ENCODE measurements at places on chromosomes 3 and 15.

DNA sequence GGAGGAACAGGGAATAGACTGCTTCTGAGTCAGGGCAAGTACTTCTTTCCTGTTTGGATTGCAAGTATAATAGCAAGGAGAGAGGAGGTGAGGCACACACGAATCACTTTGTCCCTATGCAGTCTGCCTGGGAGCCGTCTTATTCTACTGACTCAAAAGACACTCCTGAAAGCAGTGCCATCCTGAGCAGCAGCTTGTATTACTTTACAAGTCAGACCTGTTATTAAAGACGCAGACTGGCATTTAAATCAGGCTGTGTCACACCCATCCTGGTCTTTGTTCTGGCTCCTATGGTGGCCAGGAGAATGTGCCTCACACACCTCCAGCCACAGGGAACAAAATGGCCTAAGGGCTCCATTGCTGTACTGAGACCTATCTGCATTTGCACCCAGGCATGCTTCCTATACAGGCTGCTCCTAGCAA is 17.9 kb upstream of the SQOR start:
- peak; percentile 30 for DNase-seq

DNA sequence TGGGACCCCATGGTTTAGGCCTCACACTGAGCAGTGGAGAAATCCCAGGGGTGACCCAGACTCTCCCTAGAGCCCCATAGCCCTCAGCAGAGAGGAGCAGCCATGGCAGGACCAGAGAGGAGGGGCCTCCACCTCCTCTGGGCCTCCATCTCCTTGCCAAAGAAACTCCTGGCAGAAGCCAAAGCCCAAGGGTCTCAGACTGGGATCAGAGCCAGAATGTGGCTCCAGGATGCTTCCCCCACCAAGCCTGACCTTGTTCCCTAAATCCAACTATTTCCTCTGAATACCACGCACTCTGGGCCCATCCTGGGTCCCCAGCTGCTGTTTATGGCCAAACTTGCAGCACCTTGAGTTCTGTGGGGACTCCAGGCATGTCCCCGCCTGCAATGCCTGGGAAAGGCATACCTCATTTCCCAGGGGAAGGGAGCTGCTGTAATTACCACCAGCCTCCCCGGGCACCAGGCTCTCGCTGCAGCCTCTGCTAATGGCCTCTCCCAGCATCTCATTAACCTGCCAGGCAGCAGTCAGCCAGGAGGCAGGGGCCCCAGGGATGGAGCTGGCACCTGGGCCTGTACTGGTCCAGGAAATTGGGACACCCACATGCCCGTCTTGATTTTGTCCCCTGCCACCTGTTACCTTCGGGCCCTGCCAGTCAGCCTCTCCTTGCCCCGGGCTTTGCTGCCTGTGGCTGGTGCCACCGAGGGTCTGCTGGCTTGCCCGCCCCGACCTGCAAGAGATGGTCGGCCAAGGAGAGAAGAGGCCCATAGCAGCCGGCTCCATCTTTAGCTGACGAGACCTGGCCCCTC is 4.6 kb downstream of the CCDC9B start:
- DNase-seq: no peak

DNA sequence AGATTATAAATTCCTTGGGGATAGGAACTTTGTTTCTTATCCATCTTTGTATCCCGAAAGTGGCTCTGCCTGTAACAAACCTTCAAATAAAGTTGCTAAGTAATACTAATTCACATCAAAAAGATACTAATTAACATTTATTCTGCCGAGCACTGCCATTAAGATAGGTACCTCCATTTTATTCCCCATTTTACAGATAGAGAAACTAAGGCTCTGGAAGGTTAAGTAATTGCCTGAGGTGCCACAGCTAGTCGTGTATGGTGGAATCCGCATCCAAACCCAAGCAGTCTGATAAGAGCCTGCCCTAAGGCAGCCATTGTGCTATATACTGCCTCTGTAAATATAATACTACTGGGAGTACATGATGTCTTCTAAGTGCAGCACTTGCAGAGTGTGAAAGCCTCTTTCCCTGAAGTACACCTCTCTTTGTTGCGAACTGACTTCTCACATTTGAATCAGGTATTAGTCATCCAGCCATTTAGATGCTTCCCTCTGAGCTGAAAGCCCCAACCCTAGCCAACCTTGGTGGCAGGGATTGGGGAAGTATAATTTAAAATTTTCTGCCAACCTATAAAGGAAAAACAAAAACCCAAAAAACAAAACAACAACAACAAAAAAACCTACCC is 78.5 kb upstream of the CHD2 start:
- no peak for DNase-seq

DNA sequence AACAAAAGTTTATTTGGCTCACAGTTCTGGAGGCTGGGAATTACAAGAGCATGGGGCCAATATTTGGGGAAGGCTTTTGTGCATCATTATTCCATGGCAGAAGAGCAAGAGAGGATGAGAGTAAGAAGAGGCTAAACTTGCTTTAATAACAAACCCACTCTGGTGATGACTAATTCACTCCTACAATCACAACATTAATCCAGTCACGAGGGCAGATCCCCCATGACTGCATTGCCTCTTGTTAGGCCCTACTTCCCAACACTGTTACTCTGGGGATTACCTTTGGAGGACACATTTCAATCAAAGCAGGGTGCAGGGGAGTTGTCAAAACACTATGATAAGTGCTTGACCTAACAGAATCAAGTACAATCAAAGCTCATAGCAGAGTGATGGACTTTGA is 181.7 kb downstream of the BBX start:
- no peak for DNase-seq

GRCh38 chr3:9108876-9109567 is 140.4 kb downstream of the SRGAP3 start:
- DNase-seq: no peak

DNA sequence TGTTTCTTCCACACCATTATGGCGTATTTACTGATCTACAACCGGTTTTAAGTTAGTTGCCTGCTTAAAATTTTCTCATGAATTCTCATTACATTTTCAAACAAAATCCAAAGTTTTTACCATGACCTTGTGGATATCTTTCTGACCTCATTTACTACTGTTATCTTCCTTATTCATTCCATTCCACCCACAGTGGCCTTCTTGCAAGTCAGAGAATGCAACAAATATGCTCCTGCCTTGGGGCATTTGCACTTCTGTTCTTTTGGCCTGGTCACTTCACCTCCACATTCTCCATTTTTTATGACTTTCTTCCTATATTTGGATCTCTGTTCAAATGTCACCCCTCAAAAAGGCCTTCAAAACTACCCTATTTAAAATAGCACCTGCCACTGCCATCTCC is 8.8 kb upstream of the SLC15A2 start:
- no peak for DNase-seq

All from transverse colon (tissue), 4 donors.